ENCODE measurements at places on chromosomes 3 and 15.

DNA sequence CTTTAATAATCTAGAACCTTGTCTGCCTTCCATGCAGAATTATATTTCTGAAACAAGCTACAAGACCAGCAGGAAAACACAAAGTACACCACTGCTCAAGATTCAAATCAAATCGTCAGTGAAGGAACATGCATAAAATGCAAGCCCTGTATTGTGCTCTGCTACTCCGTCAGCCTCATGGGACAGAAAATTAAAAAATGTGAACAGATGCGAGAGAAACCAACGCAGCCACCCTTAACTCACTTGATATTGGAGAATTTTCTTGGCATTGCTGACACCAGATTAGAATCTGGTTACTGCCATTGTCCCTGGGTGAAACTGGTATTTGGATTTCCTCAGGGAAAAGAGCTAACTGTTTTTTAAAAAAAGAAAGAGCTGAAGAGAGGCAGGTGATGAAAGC, 23.6 kb downstream of the ANXA2 start:
- H3K36me3 ChIP-seq = 0 out of 2 replicates have a peak, but pooled peaks cover 6% of the 10 kb centered on the region
- peak overlapping the region; percentile 11 for H3K4me3 ChIP-seq
- DNase-seq = no peak
- peaks cover 54% of the 10 kb centered on the region for H3K4me1 ChIP-seq
- H3K27ac ChIP-seq = peak overlapping the region; percentile 93

GRCh38 chr15:39282663-39283208, 298.1 kb upstream of the THBS1 start:
- H3K4me3 ChIP-seq = no peak overlapping the region
- H3K27me3 ChIP-seq = no peaks in the 10 kb centered on the region
- H3K27ac ChIP-seq = no peak overlapping the region
- no peaks in the 10 kb centered on the region for H3K36me3 ChIP-seq
- no peak for DNase-seq

- H3K4me3 ChIP-seq = no peak overlapping the region
- DNase-seq = peak; percentile 93
- peaks cover 8% of the 10 kb centered on the region for H3K4me1 ChIP-seq
- H3K36me3 ChIP-seq = no peaks in the 10 kb centered on the region
- H3K27me3 ChIP-seq = no peaks in the 10 kb centered on the region
These were observed 54.7 kb downstream of the FAM81A start for GRCh38 chr15:59492389-59493377.

DNA sequence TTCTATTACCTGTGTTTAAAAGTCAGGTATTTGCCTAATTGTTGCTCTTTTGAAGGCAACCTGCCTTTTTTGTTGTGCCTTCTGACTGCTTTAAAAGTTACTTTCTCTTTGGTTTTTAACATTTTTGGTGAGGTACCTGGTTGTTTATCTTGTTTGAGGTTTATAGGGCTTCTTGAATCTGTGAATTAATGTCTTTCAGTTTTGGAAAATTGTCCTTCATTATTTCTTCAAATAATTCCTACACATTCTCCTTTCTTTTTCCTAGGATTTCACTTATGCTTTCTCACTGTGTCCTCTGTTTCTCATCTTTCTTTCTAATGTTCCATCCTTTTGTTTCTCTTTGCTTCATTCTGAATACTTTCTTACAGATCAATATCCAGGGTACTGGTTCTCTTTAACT, 30.8 kb downstream of the HHLA2 start:
- no peak overlapping the region for H3K4me3 ChIP-seq
- no peak for DNase-seq
- no peaks in the 10 kb centered on the region for H3K36me3 ChIP-seq
- H3K27me3 ChIP-seq = no peaks in the 10 kb centered on the region
- no peaks in the 10 kb centered on the region for H3K4me1 ChIP-seq

GRCh38 chr3:172678068-172678467, 32.8 kb downstream of the NCEH1 start:
- H3K27me3 ChIP-seq = no peaks in the 10 kb centered on the region
- no peaks in the 10 kb centered on the region for H3K4me1 ChIP-seq
- no peak overlapping the region for H3K4me3 ChIP-seq
- no peaks in the 10 kb centered on the region for H3K36me3 ChIP-seq
- H3K27ac ChIP-seq = no peak overlapping the region
- DNase-seq = no peak

GRCh38 chr15:64985366-64986033, 4.2 kb downstream of the SPG21 start:
- no peak overlapping the region for H3K27ac ChIP-seq
- no peaks in the 10 kb centered on the region for H3K27me3 ChIP-seq
- peaks cover 24% of the 10 kb centered on the region for H3K4me1 ChIP-seq
- peaks cover 9% of the 10 kb centered on the region for H3K36me3 ChIP-seq
- DNase-seq = no peak
- no peak overlapping the region for H3K4me3 ChIP-seq

DNA sequence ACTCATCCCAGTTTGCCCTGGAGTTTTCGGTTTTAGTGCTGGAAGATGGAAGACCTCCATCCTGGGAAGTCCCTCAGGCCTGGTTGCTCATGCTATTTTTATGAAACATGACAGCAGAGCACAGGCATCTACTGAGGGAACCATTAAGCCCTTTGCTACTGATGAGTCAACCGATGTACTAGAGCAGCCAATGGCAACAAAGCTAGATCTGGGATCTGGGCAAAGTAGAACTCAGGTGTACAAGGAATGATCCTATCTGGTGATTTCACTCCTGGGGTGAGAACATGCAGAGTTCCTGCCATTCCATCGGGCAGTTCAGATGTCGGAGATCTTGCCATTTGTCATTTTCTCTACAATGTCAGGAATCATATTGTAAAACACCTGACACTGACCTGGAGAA, 166.2 kb upstream of the NSMCE3 start:
- H3K27me3 ChIP-seq = no peaks in the 10 kb centered on the region
- H3K36me3 ChIP-seq = no peaks in the 10 kb centered on the region

GRCh38 chr3:135325096-135325495, 530.0 kb downstream of the EPHB1 start:
- no peak for DNase-seq
- H3K27ac ChIP-seq = no peak overlapping the region
- H3K4me1 ChIP-seq = no peaks in the 10 kb centered on the region
- H3K4me3 ChIP-seq = no peak overlapping the region
- H3K27me3 ChIP-seq = 0 out of 2 replicates have a peak, but pooled peaks cover 2% of the 10 kb centered on the region

- H3K27ac ChIP-seq = no peak overlapping the region
- DNase-seq = no peak
- no peak overlapping the region for H3K4me3 ChIP-seq
- no peaks in the 10 kb centered on the region for H3K27me3 ChIP-seq
- no peaks in the 10 kb centered on the region for H3K36me3 ChIP-seq
These were observed 83.5 kb downstream of the SV2B start for GRCh38 chr15:91183596-91183995.

GRCh38 chr3:23085261-23085660, 117.9 kb upstream of the UBE2E2 start:
- no peak for DNase-seq
- no peak overlapping the region for H3K27ac ChIP-seq
- H3K4me1 ChIP-seq = peaks cover 26% of the 10 kb centered on the region

DNA sequence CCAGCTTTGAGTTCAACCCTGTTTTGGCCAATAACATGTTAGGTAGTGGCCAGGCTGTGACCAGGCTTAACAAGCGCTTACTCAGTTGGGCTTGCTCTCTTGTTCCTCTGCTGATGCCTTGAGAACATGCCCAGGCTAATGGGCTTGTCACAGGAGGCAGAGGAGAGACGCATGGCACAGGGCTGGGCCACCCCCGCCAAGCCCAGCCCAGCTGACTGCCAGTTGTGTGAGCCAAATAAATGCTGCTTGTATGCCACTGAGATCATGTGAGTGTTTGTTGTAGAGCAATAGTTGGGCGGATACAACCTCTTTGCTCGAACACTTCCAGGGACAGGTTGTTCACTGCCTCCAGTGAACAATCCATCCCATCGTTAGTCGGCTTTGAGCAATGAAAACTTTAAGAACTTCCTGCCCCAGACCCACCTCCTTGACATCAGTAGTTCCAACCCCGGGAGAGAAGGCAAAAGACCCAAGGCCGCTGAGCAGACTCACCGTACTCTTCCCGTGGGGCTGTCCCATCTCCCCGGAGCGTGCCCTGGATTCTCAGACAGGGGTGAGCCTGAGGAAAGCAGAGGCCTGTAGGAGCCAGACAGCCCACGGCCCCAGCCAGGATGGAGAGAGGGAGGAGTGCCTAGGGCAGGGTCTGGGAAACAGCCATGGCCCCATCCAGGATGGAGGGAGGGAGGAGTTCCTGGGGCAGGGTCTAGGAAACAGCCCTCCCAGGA, 4.1 kb downstream of the PLA2G4F start:
- H3K27ac ChIP-seq = no peak overlapping the region
- no peak for DNase-seq
- peaks cover 8% of the 10 kb centered on the region for H3K4me1 ChIP-seq
- no peak overlapping the region for H3K4me3 ChIP-seq
- no peaks in the 10 kb centered on the region for H3K36me3 ChIP-seq

GRCh38 chr3:159828542-159828943, 160.1 kb upstream of the IL12A start:
- H3K27ac ChIP-seq = peak overlapping the region; percentile 40
- H3K36me3 ChIP-seq = no peaks in the 10 kb centered on the region
- H3K4me1 ChIP-seq = peaks cover 28% of the 10 kb centered on the region

GRCh38 chr3:31226346-31226745, 306.4 kb upstream of the STT3B start:
- H3K36me3 ChIP-seq = no peaks in the 10 kb centered on the region
- no peak overlapping the region for H3K4me3 ChIP-seq
- no peak for DNase-seq

DNA sequence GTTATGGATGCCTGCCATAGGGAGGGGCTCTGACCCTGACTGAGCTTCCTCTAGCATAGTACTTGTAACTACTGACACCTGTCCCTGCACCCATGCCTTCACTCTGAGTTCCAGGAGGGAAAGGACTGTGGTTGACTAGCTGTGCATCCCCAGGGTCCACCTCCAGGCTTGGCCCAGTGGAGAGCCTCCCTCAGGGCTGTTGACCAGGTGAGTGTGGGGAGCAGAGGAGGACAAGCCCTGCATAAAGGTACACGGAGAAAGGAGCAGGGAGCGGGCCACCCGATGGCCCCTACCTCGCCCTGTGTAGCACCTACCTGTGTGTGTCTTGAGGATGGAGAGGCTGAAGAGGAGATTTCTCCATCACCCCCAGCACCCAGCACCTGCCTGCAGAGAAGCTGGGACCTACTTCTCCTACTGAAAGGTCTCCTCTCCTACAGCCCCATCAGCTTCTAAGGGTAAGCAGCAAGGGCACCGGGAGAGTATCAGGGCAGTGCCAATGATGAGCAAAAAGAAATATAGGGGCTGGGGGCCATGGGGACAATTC, 6.7 kb upstream of the LTF start:
- DNase-seq = no peak
- H3K27me3 ChIP-seq = no peaks in the 10 kb centered on the region
- H3K27ac ChIP-seq = no peak overlapping the region
- H3K36me3 ChIP-seq = no peaks in the 10 kb centered on the region

- H3K27me3 ChIP-seq = no peaks in the 10 kb centered on the region
- H3K4me1 ChIP-seq = no peaks in the 10 kb centered on the region
- no peaks in the 10 kb centered on the region for H3K36me3 ChIP-seq
These were observed 143.0 kb upstream of the SOX2 start for GRCh38 chr3:181568693-181569092.

GRCh38 chr3:161576311-161576710, 79.7 kb downstream of the OTOL1 start:
- H3K4me1 ChIP-seq = no peaks in the 10 kb centered on the region
- no peaks in the 10 kb centered on the region for H3K36me3 ChIP-seq
- no peaks in the 10 kb centered on the region for H3K27me3 ChIP-seq
- no peak for DNase-seq
- H3K27ac ChIP-seq = no peak overlapping the region

GRCh38 chr3:131716943-131717342, 214.2 kb upstream of the MRPL3 start:
- H3K36me3 ChIP-seq = no peaks in the 10 kb centered on the region
- no peaks in the 10 kb centered on the region for H3K4me1 ChIP-seq
- no peak overlapping the region for H3K4me3 ChIP-seq
- no peak overlapping the region for H3K27ac ChIP-seq

DNA sequence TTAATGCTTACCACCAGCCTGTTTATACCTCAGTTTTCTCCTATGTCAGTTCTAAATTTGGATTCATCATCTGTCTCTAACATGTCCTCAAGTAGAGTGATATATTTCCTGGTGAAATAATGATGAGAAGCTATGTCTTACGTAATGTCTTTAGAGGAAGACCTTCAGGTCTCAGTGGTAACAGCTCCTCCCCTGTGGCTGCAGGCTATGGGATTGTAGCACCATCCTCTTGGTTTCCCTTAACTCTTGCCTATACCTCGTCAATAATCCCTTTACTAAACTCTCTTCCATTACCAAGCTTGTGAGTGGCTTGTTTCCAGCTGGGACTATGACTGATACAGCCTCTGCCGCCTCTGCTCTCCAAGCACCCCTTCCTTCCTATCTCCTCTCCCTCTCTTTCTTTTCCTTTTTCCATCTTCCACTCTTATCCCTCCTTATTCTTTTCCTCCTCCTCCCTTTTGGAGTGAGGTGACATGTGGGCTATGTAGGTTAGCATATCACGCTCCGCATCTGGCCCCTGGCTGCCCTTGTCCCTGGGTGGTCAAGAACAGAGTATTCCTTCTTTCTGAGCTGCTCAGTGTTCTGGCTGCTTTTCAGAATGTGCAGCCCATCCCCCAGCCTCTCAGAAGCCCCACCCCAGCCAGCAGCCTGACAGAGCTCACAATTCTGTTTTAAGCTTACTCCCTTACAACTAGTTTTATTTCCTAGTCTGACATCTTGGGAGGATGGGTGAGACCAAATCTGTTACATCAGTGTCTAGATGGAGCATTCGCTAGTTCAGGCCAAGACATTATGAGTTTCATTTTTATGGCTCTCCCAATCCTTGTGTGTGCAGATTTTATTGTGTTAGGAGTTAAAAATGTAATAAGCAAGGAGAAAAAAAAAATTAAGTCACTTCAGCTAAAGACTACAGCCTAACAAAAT, 75.0 kb upstream of the RNU6-1 start:
- H3K27ac ChIP-seq = no peak overlapping the region
- peak; percentile 51 for DNase-seq
- no peaks in the 10 kb centered on the region for H3K36me3 ChIP-seq
- peaks cover 7% of the 10 kb centered on the region for H3K4me1 ChIP-seq

DNA sequence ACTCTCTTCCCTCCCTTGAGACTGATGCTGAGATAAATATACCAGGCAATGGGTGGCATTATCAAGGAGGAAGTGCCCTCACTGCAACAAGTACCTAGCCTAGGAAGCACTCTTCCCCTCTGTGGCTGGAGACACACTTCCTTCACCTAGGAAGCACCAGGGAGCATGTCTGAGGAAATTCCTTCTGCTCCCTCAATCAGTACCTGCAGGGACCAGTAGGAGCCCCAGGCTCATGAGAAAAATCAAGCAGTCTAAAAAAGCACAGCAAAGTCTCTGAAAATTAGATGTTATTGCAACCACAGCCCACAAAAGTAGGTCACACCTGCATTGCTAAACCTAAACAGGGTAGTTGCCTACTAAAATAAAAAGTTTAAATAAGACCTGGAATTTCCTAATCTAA, 78.2 kb upstream of the TRPM1 start:
- no peak overlapping the region for H3K27ac ChIP-seq
- H3K4me1 ChIP-seq = no peaks in the 10 kb centered on the region
- DNase-seq = no peak
- H3K27me3 ChIP-seq = no peaks in the 10 kb centered on the region
- H3K4me3 ChIP-seq = no peak overlapping the region

GRCh38 chr3:128327606-128328031, 139.1 kb downstream of the DNAJB8 start:
- no peaks in the 10 kb centered on the region for H3K36me3 ChIP-seq
- no peak overlapping the region for H3K27ac ChIP-seq
- no peaks in the 10 kb centered on the region for H3K4me1 ChIP-seq
- no peak overlapping the region for H3K4me3 ChIP-seq
